Left lung (tissue), 14 donors: ENCODE measurements at places on chromosomes 11 and 22. TPM values are rescaled to one million over a fixed set of nuclear protein-coding genes. Genes with fewer than 3 reads are reported as not detected.

Gene PARVA
- 85.1 TPM for total RNA-seq

Gene SUSD2
- total RNA-seq, result 374 TPM

Gene DDI1
- not detected for total RNA-seq

Gene OR52A1
- total RNA-seq, result not detected

Gene ASRGL1
- total RNA-seq, result 26.6 TPM

Gene MYBPC3
- total RNA-seq, result 2.0 TPM

Gene BDNF
- total RNA-seq, result 1.1 TPM

Gene LUZP2
- not detected for total RNA-seq

Gene OR6T1
- total RNA-seq, result not detected

Gene ALG12
- total RNA-seq, result 35.2 TPM

Gene APOA4
- total RNA-seq, result not detected

Gene TRIOBP
- total RNA-seq, result 84.9 TPM

Gene SLC3A2
- 228 TPM for total RNA-seq

Gene MARK2
- 45.5 TPM for total RNA-seq

Gene RIC3
- 8.2 TPM for total RNA-seq

Gene SHANK2
- 44.0 TPM for total RNA-seq

Gene FADS3
- 71.4 TPM for total RNA-seq

Gene MAPK8IP2
- 2.3 TPM for total RNA-seq

Gene EXPH5
- 27.7 TPM for total RNA-seq

Gene POU2F3
- total RNA-seq, result 3.3 TPM

Gene SLC17A6
- total RNA-seq, result not detected

Gene SESN3
- 45.0 TPM for total RNA-seq

Gene PRG3
- total RNA-seq, result not detected

Gene SERPIND1
- 3.5 TPM for total RNA-seq

Gene MMP27
- total RNA-seq, result not detected

Gene OR10D3
- total RNA-seq, result not detected

Gene KLHDC7B
- total RNA-seq, result 0.29 TPM
